ENCODE measurements at places on chromosomes 2 and 18.

DNA sequence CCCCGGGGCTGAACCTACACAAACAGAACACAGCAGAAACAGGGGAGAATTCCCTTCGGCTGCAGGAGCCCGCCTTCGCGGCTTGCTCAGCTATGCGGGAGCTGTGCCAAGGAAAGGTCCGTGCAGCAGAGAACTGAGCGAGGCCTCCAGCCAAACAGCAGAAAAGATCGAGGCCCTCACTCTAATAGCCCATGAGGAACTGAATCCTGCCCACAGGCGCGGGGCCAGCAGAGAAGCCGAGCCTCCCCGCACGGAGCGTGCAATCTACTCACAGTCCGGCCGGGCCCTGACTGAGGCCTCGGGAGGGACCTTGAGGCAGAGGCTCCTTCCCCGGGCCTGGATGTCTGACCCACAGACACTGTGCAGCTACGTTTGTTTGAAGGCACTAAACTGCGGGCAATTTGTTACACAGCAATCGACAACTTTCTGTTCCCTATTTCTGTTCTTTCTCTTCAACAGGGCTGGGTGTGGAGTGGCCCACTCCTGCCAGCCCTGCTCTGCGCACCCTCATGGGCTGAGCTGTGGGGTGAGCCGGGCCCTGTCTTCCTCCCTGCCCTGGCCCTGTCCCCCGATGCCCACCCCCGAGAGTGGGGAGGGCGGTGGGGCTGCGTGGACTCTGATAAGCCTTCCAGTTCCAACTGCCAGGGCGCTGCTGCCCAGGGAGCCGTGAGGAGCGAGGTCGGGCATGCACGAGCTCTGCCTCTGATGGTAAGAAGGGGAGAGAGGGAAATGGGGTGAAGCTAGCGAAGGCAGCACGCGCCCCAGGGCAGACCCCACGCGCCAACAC lies 13.7 kb downstream of the HES6 start:
- DNase-seq = no peak

DNA sequence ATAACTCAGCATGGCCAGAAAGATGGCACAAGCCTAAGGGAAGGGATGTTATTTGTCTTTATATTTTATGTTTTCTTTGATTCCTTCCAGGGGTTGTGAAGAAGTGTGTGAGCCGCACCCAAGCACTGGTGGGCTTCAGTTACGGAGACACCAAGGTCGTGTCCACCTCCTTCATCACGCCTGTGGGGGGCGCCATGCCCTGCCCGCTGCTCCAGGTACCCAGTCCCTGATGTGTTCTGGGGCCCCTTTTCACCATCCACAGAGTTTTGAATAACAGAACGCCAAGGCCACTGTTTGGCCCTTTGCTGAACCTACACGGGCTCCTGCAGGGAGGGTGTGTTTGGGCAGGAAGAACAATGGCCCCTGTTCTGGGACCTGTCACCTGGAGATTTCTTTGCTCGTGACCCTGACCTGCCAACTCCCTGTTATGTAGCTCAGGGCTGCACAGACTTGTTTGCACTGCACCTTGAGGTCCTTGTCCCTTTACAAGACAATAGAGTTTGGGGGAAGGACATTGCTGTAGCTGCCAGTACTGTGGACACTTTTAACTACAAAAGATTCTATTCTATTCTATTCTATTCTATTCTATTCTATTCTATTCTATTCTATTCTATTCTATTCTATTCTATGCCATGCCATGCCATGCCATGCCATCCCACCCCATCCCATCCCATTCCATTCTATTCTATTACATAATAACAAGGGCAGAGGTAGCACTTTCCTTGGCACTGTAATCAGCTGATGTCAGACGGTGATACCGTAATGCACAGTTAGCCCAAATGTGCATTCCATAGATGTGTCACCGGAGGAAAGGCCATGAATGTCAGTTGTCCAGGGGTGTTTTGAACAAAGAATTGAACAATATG lies 48.2 kb upstream of the CNGA3 start:
- DNase-seq = no peak

DNA sequence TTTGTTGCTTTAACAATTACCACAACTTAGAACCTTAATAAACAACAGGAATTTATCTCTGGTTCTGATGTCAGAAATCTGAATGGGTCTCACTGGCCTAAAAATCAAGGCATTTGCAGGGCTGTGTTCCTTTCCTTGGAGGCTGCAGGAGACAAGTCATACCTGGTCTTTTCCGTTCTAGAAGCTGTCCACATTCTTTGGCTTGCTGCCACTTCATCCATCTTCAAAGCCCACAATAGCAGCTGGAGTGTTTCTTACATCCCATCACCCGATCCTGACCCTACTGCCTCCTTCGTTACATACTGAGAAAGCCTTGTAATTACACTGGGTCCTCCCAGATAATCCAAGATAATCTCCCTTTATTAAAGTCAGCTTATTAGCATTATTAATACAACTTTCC lies 18.1 kb downstream of the NETO1 start:
- DNase-seq = no peak

- DNase-seq = no peak
These were observed 59.8 kb downstream of the BMP10 start for GRCh38 chr2:68811364-68811763.

DNA sequence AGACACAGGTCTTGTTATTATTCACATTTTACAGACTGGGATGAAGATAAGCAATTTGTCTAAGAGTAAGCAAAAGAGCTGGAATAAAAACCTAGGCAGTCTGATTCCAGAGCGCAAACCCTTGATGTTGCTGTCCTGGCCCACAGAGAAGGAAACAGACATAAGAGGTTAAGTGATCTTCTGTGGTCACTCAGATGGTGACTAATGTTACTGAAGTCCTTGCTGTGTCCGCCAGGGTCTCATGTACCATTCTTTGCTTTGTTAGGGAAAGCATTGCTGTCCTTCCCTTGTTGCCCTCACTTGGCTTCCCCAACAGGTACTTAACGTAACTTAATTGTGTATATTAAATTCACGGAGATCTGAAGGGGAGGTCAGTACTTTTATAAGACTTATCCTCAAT lies 14.9 kb upstream of the FAP start:
- DNase-seq = no peak

GRCh38 chr18:577643-578375 lies 2.4 kb upstream of the CETN1 start:
- no peak for DNase-seq

DNA sequence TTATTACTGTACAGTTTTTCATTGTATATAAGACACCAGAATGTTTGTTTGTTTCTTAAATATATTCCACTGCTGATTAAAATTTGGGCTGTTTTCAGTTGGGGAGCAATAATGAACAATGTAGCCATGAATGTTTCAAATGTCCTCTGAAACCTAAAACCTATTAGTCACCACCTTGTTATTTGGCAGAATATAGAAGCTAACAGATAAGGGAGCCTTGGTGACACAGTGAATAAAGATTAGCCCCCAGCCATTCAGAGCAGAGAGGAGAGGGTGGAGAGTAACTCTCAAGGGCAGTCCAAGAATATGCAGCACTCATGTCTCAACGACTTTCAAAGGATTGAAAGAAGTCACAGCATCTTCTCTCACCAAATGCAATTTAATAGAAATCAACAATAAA lies 43.1 kb upstream of the ATP8B1 start:
- no peak for DNase-seq

- DNase-seq = no peak
These were observed 157.9 kb upstream of the APCDD1 start for GRCh38 chr18:10296491-10296890.

DNA sequence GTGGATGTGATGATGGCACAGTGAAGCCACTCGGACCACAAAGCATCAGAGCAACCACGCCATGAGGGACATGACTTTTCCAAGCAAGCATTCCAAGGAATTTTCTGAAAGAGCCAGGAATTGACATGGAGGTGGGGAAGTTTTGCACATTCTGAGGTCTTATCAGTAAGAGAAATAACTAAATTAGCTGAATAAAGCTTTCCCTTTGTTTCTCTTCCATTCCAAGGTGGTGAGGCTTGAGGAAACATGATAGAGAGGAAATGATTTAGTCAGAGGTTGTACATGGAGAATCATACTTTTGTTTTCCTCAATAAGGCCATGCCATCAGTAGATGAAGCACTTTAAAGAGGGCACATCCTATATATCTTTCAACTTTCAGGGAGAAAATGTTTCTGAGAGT lies 115.7 kb upstream of the MMADHC start:
- DNase-seq = no peak

GRCh38 chr2:62455957-62456692 lies 49.9 kb downstream of the TMEM17 start:
- no peak for DNase-seq

DNA sequence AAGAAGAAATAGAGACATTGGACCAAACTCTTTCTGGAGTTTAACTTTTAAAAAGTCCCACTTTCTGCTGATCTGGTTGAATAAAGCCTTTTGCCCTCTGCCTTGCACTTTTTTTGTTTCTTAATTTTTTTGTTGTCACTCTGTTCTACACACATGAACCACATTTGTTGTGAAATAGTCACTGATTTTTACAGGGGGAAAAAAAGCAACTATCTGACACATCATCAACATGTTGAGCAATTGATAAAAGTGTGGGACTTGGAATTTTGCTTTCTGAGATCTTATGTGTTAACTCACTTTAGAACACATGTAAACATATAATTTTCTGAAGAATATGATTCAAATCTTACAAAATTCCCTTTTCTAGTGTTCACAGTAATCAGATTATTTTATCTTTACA lies 414.8 kb upstream of the FIGN start:
- DNase-seq = no peak

GRCh38 chr2:10103179-10103578 lies 19.4 kb upstream of the RRM2 start:
- no peak for DNase-seq

GRCh38 chr2:196586511-196586991 lies 53.0 kb upstream of the CCDC150 start:
- DNase-seq = no peak

GRCh38 chr2:235939471-235939870 lies 228.7 kb downstream of the GBX2 start:
- no peak for DNase-seq

DNA sequence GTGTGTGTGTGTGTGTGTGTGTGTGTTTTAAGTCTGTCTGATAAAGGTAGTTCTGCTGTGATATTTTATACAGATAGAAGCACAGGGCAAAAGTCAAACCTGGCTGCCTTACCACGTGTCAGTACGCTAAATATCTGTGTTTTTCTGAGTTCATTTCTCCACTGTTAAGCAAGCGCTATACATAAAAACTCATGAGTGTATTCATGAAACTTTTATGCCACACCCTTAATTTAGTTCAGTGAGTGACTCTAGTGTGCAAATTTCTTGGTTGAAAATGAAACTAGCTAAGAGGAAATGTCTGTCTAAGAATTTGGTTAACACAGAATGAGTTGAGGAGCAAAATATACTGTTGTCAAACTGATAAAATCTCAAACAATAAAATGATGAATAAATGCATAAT lies 11.2 kb downstream of the CASP10 start:
- DNase-seq = no peak

GRCh38 chr2:102055346-102055990 lies 63.7 kb downstream of the IL1R2 start:
- no peak for DNase-seq

DNA sequence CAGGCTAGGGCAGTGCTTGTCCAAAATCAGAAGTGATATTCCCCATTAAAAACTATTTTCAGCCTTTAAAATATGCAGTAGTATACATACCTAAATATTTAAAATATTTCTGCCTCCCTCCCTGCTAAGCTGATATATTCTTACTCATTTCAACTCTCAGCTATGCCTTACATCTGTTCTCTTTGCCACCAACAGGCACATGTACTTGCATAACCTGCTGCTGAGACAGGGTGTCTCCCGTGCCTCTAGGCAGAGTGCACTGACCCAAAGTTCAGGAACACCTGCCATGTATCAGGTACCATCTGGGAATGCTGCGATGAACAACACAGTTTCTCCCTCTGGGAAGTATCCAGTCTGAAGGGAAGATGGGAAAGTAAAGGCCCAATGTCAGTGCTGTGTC lies 91.7 kb downstream of the STK39 start:
- DNase-seq = no peak

DNA sequence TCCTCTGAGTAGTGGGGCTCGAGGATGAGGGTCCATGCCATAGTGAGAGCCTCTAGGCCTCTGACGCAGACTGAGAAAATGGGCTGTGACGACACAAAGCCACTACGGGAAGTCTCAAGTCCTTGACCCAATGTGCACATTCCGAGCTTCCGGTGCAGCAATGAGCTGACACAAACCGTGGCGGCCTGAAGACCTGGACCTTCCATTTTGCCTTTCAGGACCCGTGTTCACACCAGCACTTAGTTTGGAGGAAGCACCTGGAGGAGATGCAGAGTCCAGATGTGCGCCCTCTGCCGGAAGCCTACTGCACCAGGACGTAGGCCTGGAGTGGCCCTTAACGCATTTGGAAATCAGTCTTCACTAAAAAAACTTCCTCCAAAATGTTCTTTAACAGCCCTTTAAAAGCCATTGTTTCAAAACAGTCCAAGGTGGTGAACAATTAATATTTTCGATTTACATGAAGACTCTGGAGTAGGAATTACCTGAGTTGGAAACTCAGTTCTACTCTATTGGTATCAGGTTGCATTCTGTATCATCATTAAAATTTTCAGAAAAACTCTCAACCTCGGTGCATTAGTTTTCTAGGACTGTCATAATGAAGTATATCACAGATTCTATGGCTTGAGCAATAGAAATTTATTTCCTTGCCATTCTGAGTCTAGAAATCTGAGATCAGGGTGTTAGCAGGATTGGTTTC lies 33.9 kb downstream of the BMP10 start:
- DNase-seq = peak; percentile 78

- DNase-seq = peak; percentile 48
These were observed 1.5 kb downstream of the ESCO1 start for GRCh38 chr18:21598726-21599584.

- DNase-seq = peak; percentile 53
These were observed 1.3 kb downstream of the DUSP28 start for GRCh38 chr2:240561325-240561971.

- DNase-seq = no peak
These were observed 24.8 kb upstream of the GALNT14 start for GRCh38 chr2:31163011-31163539.

DNA sequence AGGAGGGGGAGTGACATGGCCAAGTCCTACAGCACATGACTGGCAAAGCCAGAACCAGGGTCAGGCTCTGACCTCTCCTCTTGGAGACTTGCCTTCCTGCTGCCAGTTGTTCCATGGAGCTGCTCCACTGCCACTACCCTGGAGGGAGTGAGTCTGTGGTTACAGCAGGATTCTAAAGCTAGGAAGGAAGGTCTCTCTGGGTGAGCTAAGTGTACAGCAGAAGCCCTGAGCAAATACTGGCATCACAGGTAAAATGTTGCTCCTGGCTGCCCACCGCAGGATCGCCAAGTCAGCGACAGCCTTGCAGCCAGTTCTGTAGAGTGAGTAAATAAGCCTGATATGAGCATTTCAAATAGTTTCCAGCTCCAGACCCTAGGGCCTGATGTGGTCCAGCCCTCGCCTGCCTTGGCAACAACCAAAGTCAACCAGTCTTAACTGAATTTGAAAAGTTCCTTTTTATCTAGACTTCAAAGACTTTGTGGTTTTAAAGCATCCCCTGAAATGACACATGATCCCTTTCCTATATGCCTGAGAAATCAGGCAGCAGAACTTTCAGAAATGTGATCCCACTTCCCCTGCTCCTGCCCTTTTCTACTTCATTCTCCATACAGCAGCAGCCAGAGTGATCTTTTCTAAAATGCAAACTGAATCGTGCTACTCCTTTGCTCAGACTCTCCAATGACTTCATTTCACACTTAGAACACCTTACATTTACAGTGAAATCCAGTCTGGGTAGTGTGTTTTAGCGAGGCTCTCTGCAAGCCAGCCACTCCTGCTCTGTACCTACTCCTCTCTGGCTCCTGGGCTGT lies 114.3 kb downstream of the MGAT5 start:
- DNase-seq = no peak
